Mesothelial cell of epicardium (in vitro differentiated cells): ENCODE measurements at places on chromosomes 6 and 20. TPM values are rescaled to one million over a fixed set of nuclear protein-coding genes. Genes with fewer than 3 reads are reported as not detected.

DNA sequence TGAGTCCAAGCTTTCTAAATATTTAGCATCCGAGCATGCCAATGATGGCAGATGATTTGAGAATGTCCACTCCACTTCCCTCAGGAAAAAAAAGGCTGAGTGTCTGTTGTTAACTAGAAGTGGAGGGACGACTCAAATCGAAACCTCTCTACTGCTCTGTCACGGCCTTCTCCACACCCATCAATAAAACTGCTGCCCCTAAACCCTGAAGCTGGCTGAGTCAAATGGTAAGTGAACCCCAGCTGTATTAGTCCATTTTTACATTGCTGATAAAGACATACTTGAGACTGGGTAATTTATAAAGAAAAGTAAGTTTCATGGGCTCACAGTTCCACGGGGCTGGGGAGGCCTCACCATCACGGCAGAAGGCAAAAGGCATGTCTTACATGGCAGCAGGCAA is 707.0 kb downstream of the QKI start:
- no peak overlapping the region for H3K27ac ChIP-seq
- H3K36me3 ChIP-seq = no peaks in the 10 kb centered on the region
- no peaks in the 10 kb centered on the region for H3K27me3 ChIP-seq
- no peak overlapping the region for H3K4me3 ChIP-seq

GRCh38 chr20:58551631-58552030 is 36.4 kb upstream of the APCDD1L start:
- no peaks in the 10 kb centered on the region for H3K36me3 ChIP-seq
- peaks cover 58% of the 10 kb centered on the region for H3K4me1 ChIP-seq
- DNase-seq = no peak
- peaks cover 8% of the 10 kb centered on the region for H3K27me3 ChIP-seq

- H3K36me3 ChIP-seq = peaks cover 12% of the 10 kb centered on the region
- peak overlapping the region; percentile 7 for H3K27ac ChIP-seq
- H3K4me1 ChIP-seq = peaks cover 38% of the 10 kb centered on the region
These were observed 104.2 kb downstream of the NCOA3 start for GRCh38 chr20:47605673-47606413.

GRCh38 chr20:36851490-36851889 is 24.4 kb upstream of the TLDC2 start:
- H3K4me3 ChIP-seq = no peak overlapping the region
- DNase-seq = no peak
- peaks cover 13% of the 10 kb centered on the region for H3K4me1 ChIP-seq
- H3K27ac ChIP-seq = no peak overlapping the region

DNA sequence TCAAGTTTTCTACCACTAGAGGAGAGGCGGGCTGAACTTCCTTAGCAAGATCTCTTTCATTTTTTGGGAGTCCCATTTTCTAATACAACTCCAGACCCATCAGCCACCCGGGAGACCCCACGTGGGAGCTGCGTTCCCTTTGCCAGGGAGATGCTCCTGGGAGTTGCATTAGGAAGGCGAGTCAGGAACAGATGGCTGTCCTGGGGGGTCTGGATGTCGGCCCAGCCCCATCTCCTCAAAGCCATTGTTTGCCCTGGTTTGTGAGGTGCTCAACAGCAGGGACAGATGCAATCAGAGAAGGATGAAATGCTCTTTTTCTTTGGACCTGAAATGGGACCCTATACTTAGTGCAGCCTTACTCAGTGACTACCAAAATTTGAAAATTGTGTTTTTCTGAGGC is 39.4 kb downstream of the CARMIL1 start:
- DNase-seq = no peak
- H3K4me3 ChIP-seq = no peak overlapping the region
- H3K27me3 ChIP-seq = no peaks in the 10 kb centered on the region
- H3K36me3 ChIP-seq = no peaks in the 10 kb centered on the region
- no peak overlapping the region for H3K27ac ChIP-seq

GRCh38 chr20:51227744-51228143 is 204.8 kb upstream of the KCNG1 start:
- peaks cover 9% of the 10 kb centered on the region for H3K4me1 ChIP-seq
- H3K27ac ChIP-seq = no peak overlapping the region
- H3K4me3 ChIP-seq = no peak overlapping the region
- H3K27me3 ChIP-seq = peaks cover 2% of the 10 kb centered on the region
- H3K36me3 ChIP-seq = no peaks in the 10 kb centered on the region

- H3K4me1 ChIP-seq = peaks cover 7% of the 10 kb centered on the region
- no peak for DNase-seq
- no peak overlapping the region for H3K27ac ChIP-seq
- H3K27me3 ChIP-seq = no peaks in the 10 kb centered on the region
These were observed 2.8 kb downstream of the ZFP57 start for GRCh38 chr6:29678114-29678513.

TMEM74B gene
- total RNA-seq = 0.85 to 1.1 TPM (median 0.95 TPM) in 3 replicates

SCAF8 gene
- 75.8 to 79.9 TPM (median 76.7 TPM) in 3 replicates for total RNA-seq

KIFC1 gene
- 30.1 to 31.3 TPM (median 30.3 TPM) in 3 replicates for total RNA-seq

NRSN1 gene
- 1.1 to 1.4 TPM (median 1.2 TPM) in 3 replicates for total RNA-seq
